Small intestine (tissue), 16 donors: ENCODE measurements at places on chromosomes 13 and 19.

GRCh38 chr19:47435883-47436417, 16.6 kb upstream of the MEIS3 start:
- H3K27me3 ChIP-seq, result peaks cover 3% of the 10 kb centered on the region
- no peaks in the 10 kb centered on the region for H3K36me3 ChIP-seq
- no peaks in the 10 kb centered on the region for H3K4me1 ChIP-seq
- no peak overlapping the region for H3K27ac ChIP-seq

- DNase-seq, result no peak
- no peak overlapping the region for H3K27ac ChIP-seq
- H3K27me3 ChIP-seq, result no peaks in the 10 kb centered on the region
- H3K4me3 ChIP-seq, result no peak overlapping the region
- no peaks in the 10 kb centered on the region for H3K4me1 ChIP-seq
- no peaks in the 10 kb centered on the region for H3K36me3 ChIP-seq
These were observed 9.8 kb upstream of the FRY start for GRCh38 chr13:32021785-32022184.

- H3K36me3 ChIP-seq, result no peaks in the 10 kb centered on the region
- no peaks in the 10 kb centered on the region for H3K4me1 ChIP-seq
- no peak overlapping the region for H3K27ac ChIP-seq
- DNase-seq, result no peak
- H3K27me3 ChIP-seq, result no peaks in the 10 kb centered on the region
These were observed 532.4 kb downstream of the SLITRK6 start for GRCh38 chr13:85266771-85267170.

GRCh38 chr13:98471934-98472333, 105.0 kb downstream of the STK24 start:
- DNase-seq, result peak; percentile 69
- no peak overlapping the region for H3K4me3 ChIP-seq
- H3K4me1 ChIP-seq, result no peaks in the 10 kb centered on the region
- H3K27me3 ChIP-seq, result no peaks in the 10 kb centered on the region
- H3K27ac ChIP-seq, result peak overlapping the region; percentile 1

DNA sequence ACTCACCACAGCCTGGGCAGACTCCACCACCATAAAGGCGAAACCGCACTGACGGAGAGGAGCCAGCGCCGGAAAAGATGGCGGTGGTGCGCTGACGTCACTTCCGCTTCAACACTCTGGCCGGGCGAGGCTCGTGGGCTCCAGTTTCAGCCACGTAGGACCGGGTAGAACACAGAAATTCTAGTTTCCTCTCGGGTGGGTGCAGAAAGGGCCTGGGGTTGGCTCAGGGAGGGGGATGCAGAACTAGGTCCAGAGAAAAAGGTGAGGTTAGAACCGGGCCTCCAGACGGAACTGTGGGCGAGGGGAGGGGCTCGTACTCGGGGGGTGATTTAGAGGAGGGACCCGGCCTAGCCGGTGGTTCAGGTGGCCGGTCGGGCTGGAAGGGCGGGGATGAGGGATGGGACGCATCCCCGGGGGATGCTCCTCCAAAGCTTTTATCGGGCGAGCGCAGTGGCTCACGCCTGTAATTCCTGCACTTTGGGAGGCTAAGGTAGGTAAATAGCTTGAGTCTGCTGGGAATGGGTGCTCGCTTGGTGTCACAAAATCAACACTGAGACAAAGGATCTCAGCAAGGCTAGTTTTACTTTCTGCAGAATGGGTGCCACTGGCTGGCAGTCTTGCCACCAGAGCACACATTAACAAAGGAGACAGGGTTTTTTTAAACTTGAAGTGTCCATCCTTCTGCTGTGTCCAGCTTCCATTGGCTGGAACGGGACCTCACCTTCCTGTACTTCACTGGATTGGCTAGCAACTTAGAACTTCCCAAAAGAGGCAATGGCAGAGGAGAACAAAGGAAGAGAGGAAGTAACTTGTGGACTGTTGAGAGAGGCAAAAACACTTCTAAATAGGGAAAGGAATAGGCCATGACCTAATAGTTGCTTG, at the start of gene ZNF561:
ZNF561 (minus strand) TSS at position 77 of the 882 bp plus-strand sequence. CDS start 1,776 bp downstream, outside the sequence.
- peak; percentile 95 for DNase-seq
- H3K4me3 ChIP-seq, result peak within 1 kb of the TSS; percentile 89
- H3K4me1 ChIP-seq, result no peaks in the 10 kb centered on the region
- H3K36me3 ChIP-seq, result peaks cover 13% of the 10 kb centered on the region
- no peaks in the 10 kb centered on the region for H3K27me3 ChIP-seq

DNA sequence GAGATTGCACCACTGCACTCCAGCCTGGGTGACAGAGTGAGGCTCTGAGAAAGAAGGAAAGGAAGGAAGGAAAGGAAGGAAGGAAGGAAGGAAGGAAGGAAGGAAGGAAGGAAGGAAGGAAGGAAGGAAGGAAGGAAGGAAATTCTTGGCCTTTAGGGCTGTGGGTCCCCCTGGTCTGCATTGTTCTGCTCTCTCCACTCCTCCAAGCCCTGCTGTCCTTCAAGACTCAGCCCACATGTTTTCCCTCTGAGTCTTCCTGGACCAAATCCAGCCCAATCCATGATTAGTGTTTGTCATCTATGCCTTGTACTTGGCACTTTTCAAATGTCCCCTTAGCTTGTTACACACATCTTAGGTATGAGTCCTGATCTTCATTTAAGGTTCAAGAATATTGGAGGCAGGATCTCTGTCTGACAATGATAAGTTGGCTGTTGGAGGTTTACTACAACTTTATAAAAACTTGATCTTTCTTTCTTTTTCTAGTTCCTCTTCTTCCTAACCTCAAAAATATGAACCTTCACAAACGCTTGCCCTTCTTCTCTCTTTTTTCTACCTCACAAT, 48.8 kb upstream of the INTS6 start:
- H3K4me1 ChIP-seq, result no peaks in the 10 kb centered on the region
- H3K27me3 ChIP-seq, result peaks cover 2% of the 10 kb centered on the region
- H3K4me3 ChIP-seq, result no peak overlapping the region
- DNase-seq, result no peak
- no peak overlapping the region for H3K27ac ChIP-seq
